ENCODE measurements at places on chromosomes 5 and 9.

DNA sequence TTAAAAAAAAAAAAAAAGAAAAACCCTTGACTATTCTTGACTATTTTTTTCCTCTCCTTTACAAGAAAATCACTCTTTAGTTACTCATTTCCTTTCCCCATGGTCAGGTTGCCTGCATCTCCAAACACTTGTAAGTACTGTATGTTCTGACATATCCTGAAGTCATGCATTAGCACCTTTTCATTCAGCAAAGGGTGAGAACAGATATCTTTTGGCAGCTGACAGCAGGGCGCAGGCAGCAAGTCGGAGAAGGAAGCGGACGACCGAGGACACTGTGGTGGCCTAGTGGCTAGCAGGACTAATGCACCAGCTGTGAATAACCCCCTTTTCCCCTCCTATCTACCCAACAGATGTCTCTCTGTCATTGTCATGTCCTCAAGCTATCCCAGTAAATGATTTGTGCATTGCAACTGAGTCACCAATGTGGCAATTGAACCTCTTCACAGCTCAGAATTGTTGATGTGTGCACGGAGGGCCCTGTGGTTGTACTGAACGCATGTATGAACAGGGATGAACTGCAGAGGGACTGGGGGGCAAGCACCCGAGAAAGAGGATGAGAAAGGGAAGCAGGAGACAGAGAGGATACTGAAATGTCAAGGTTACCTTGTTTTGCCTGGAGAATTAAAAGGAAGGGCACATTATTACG, 996.0 kb upstream of the ARRDC3 start:
- no peak for DNase-seq

DNA sequence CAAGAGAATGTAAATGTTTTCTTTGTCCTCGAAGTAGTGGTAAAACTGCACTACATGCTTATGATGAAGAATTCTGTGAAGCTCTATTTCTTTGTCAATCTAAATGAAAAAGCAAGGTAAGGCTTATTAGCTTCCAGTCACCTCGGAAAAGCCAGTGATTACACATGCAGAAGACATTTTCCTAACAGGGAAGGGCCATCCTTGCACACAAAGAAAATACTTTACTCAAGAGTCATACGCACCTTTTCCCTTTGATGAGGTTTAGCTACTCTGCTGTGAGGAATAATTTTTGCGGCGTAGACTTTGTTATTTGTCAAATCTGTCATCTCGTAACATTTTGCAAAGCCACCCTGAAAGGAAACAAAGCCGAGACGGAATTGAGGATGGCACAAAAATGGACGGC, 1.1 kb downstream of the PLK2 start:
- peak; percentile 25 for DNase-seq

GRCh38 chr5:38642189-38642911, 85.9 kb upstream of the LIFR start:
- no peak for DNase-seq

GRCh38 chr5:132868754-132869153, 2.3 kb downstream of the UQCRQ start:
- no peak for DNase-seq

DNA sequence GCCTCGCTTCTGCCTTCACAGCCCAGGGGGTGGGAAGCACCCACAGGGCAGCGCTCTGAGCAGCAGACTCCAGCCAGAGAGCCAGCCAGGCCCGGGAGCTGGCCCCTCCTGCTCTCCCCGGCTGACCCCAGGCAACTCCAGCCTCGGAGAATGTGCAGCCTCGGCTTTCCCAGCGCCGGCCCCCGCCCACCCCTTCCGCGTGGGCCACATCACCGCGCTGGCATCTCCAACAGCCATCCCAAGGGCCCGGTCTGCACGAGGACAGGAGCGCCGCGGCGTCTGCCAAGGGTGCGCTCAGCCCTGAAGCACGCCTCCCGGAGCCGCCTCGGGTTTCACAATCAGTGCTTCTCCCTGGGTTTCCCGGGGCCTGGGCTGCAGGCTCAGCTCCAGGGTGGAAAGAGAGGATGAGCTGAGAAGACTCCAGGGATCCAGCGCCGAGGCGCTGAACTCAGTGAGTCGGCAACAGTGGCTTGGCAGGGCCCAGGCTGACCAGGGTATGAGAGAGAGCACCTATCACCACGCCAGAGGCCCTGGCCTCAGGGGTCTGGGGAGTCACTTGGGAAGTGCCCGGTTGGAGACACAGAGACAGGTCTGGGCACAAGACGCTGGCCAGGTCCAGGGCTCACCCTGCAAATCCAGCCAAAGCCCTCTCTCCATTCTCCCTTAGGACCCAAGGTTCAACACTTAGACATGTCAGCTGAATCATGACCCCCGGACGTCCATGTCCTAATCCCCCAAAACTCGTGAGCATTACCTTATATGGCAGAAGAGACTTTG, 79.6 kb downstream of the ADAMTS2 start:
- DNase-seq = no peak

DNA sequence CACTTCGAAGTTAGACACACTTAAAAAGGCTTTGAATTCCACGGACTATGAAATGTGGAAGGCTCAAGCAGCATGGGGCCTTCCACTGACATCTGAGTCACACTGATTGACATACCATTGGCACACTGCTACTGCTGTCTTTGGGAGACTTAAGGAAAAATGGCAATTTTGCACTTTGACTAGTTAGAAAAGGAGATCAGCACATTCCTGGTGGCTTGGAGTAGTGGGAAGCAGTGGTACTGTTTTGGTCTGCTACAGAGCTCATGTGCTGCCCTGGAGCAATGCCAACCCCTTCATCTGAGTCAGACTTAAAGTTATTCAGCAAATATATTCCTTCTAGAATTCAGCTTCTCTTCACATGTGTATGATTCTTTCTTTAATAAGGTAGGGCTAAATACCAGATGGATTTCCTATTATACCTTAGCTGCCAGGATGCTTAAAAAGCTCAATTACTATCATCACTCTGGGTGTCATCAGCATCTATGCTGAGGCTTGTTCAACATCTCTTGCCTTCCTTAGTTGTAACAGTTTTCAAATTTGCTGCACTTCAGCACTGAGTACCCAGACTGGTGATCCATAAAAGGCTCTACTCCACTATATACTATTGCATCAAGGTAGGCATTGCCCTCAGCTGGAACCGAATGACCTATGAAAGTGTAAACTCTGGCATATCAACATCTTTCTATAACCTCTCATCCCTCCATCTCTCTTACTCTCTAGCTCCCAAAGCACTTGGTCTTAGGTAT, 42.3 kb upstream of the MOCS2 start:
- DNase-seq = no peak

DNA sequence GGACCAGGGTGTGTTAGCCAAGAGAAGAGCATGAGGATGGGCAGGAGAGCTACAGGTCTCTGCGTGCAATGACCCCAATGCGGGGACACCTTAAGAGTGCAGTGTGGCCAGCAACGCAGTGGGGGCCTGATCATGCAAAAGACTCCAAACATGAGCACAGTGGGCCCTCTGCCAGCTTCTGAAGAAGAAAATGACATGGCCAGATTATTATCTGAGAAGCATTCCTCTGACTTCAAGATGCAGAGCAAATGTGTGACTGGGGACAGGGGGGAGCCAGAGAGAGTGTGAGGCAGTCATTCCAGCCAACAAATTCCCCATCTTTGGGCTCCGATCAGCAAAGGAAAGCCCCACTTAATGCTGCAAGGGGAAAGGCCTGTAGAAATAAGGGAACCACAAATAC, 229.4 kb downstream of the CDK5RAP2 start:
- no peak for DNase-seq

DNA sequence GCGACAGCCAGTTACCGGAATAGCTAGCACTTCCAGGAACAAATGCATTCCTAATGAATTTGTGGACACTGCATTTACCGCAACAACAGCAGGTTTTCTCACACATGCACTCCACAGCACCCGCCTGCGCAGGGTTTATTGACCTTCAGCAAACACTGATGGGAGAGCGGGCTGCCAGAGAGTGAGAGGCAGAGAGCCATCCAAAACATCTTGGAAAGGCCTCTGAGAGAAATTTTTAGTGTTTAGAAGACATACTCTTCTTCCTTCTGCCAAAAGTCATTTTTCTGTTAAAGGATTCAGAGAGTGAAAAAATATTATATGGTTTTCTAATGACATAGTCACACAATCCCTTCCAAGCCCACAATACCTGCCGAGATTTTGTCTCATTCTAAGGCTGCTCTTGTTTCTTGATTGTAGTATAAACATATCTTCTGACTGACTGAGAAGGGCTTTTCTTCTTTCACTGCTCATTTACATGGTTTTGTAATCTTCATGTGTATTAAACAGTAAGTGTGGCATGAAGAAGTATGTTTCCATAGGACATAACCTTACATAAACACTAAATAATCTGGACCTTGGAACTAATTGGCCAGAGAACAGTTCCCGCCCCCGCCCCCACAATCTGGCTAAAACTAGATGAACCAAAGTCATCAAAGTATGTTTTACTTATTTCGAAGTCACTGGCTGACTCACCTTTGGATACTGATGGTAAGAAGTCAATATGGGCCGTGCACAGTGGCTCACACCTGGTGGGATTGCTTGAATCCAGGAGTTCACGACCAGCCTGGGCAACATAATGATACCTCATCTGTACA, 432.5 kb upstream of the MEF2C start:
- no peak for DNase-seq

- DNase-seq = no peak
Measured at GRCh38 chr9:27675354-27675753, 102.1 kb upstream of the C9orf72 start.

GRCh38 chr5:66643387-66643786, 47.2 kb downstream of the MAST4 start:
- no peak for DNase-seq

GRCh38 chr9:93260263-93261066, 76.5 kb downstream of the WNK2 start:
- DNase-seq = no peak

- DNase-seq = no peak
Measured at GRCh38 chr9:93818827-93819472, 136.2 kb downstream of the BARX1 start.

- no peak for DNase-seq
Measured at GRCh38 chr9:18359335-18359734, 114.6 kb upstream of the ADAMTSL1 start.

DNA sequence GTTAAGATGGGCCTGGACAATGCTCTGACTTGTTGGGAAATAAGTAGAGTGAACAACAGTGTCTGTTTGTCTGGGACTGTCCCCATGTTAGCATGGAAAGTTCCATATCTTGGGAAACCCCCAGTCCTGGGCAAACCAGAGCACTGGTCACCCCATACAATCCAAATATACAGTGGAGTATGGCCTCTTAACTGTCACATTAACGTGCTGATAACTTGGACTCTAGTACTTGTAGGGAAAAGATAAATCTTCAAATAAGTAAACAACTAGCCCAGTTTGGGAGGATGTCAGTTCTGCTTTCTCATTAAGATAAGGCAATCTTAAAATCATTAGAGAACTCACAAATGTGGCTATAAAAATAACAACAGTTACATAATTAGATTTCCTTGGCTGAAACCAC, 47.6 kb upstream of the JAK2 start:
- DNase-seq = no peak

GRCh38 chr9:33351547-33351946, 50.8 kb downstream of the AQP7 start:
- DNase-seq = no peak

DNA sequence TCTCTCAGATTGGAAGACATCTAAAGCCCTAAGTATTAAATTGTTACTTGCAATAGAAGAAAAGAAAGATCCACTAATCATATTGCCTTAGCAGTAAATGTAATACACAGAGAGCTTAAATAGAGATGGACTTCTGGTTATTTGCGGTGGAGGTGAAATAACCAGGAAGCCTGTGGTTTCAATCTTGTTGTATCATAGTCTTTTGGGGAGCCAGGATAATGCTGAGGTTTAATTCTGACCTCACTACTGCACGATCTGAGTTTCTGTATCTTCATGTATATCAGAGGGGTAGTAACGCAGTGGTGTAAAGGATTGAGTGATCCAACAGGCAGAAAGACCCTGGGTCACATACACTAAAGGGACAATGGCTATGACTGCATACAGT, 71.7 kb downstream of the ANKRD55 start:
- DNase-seq = no peak

DNA sequence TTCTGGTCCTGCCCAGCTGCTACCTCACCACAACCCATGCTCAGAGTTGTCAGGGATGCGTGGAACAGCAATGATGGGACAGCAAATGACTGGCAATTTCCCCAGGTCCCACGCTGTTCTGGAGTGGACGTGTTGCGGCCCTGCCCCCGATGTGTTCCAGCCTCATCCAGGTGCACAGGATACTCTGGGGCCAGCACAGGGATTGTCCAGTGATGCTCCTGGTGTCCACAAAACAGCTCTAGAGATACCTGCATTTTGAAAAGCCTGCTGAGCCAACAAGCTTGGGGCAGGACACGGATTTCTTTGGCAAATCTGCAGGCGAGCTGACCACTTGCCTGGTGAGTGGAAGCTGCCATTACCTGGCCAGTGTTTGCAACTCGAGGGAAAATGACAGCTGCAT, 88.7 kb downstream of the ANKRD33B start:
- DNase-seq = no peak

- DNase-seq = no peak
Measured at GRCh38 chr5:172623313-172623980, 17.6 kb upstream of the NEURL1B start.

Data from central memory CD4-positive, alpha-beta T cell (primary cell).